CD14-positive monocyte (primary cell): ENCODE measurements at places on chromosomes 1 and 21.

GRCh38 chr1:46673749-46674182 lies 2.1 kb downstream of the TEX38 start:
- H3K4me3 ChIP-seq: no peak overlapping the region
- H3K4me1 ChIP-seq: no peaks in the 10 kb centered on the region
- DNase-seq: no peak
- H3K27ac ChIP-seq: no peak overlapping the region
- H3K36me3 ChIP-seq: peaks cover 46% of the 10 kb centered on the region
- H3K27me3 ChIP-seq: no peaks in the 10 kb centered on the region

- H3K4me1 ChIP-seq: no peaks in the 10 kb centered on the region
- no peak for DNase-seq
- no peaks in the 10 kb centered on the region for H3K27me3 ChIP-seq
- no peaks in the 10 kb centered on the region for H3K36me3 ChIP-seq
- no peak overlapping the region for H3K4me3 ChIP-seq
- no peak overlapping the region for H3K27ac ChIP-seq
Observed at GRCh38 chr1:170927955-170928840, 7.1 kb upstream of the MROH9 start.

- no peak overlapping the region for H3K4me3 ChIP-seq
- no peak for DNase-seq
- H3K27me3 ChIP-seq: no peaks in the 10 kb centered on the region
Observed at GRCh38 chr1:210359255-210359654, 30.6 kb downstream of the HHAT start.

DNA sequence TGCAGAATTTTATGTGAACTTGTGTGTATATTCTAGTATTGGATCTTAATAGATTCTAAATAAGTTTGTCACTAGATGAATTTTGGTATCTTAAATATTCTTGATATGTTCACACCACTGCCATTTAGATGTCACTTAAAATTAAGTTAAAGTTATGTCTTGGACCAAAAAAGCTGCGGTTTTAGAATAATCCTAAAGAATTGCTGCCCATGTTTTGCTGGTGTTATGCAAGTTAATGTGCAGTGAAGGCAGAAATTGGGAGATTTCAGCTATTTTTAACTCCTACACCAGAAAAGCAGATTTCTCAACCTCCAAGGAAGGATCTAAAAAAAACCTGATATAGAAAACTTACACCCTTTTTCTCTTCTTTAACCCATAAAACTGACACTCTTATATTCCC lies 757 bp downstream of the ACADM start:
- peaks cover 13% of the 10 kb centered on the region for H3K4me1 ChIP-seq
- no peak for DNase-seq
- H3K27ac ChIP-seq: peak overlapping the region; percentile 79
- no peaks in the 10 kb centered on the region for H3K36me3 ChIP-seq
- peak overlapping the region; percentile 82 for H3K4me3 ChIP-seq
- H3K27me3 ChIP-seq: no peaks in the 10 kb centered on the region

- no peaks in the 10 kb centered on the region for H3K36me3 ChIP-seq
- peaks cover 20% of the 10 kb centered on the region for H3K4me1 ChIP-seq
- peak overlapping the region; percentile 49 for H3K4me3 ChIP-seq
- no peaks in the 10 kb centered on the region for H3K27me3 ChIP-seq
Observed at GRCh38 chr1:174158767-174159251, 511 bp upstream of the RABGAP1L start.
